Thymus (tissue), 14 donors: ENCODE measurements at places on chromosomes 11 and 22. TPM values are rescaled to one million over a fixed set of nuclear protein-coding genes. Genes with fewer than 3 reads are reported as not detected.

GRCh38 chr11:107705027-107705426 lies 6.8 kb downstream of the SLN start:
- DNase-seq = no peak

MRGPRX4 gene
- not detected for total RNA-seq

DNA sequence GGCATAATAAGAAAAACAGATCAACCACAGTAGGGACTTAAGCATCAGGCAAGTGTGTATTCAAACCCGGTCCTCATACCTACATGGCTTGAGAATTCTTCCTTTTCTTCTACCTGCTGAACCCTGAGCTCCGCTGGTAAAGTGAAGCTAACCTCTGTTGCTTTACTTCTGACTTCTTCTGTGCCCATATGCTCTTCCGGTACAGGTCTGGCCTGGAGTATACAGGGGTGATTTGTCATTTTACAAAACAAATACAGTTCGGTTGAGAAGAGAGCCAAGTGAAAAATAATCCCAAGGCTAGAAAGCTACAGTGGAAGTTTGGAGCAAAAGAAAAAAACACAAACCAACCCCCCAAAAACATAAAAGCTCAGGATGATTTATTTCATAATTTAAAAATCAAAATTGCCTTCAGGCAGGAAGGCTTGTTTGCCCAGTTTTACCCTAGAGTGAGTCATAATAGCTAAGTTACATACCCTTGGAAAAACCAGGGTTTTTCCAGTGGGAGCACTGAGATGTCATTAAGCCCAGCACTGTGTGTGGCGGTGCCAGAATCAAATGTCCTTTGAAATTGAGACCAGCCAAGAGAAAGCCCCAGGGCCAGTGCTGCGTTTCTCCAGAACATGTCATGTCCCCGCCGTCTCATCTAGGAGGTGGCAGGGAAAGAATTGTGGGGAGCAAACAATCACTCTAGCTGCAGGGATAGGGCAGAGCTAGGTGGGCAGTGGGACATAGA lies 305.5 kb upstream of the ISX start:
- no peak for DNase-seq

DNA sequence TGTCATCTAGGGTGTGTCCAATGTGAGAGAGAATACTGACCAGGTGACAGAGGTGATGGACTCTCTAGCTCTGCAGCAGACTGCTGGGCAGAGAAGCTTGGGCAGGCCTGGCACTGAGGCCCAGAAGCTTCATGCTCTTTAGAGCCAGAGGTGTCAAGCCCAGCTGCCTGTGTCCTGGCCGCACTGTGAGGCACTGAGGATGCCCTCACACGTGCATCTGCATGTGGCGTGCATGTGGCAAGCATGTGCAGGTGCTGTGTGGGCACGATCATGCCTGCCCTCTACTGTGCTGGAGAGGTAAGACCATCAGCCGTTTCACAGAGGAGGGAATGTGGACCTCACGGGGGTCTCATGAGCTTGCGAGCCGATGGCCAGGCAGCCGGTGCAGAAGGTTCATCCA lies 15.8 kb upstream of the TXNRD2 start:
- DNase-seq = no peak

DNA sequence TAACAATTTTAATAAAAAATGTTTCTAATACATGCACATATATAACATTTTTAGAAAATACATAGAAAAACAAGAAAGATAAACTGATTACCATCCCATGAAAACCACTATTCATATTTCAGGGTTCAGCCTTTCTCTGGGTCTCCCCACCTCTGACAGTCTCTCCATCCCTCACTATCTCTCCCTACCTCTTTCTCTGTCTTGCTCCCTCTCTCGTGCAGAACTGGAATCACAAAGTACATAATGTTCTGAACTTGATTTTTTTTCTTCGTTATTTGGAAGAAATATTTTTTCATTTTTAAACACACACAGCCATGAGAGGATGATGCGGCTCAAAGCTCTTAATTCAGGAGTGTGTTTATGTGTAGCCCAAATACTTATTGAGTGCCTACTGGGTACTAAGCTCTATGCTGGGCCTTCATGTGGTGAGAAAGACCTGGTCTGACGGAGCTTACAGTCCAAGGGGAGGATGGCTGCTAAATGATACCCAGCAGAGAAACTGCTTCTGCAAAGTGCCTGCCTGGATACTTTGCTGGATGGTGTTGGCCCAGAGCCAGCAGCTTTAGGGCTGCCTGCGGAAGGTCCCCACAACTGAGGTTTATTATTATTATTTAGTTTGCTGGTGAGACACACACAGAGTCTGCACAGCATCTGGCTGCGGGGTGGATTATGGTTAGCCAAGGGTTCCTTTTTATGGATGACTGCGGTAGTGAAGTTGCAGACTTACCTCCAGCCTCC lies 42.6 kb downstream of the SC5D start:
- no peak for DNase-seq

GRCh38 chr11:77104727-77105126 lies 2.1 kb downstream of the OMP start:
- DNase-seq = no peak

GRCh38 chr22:31489632-31490495 lies at the start of gene EIF4ENIF1:
Gene EIF4ENIF1, minus strand, starts transcription at chr22:31489842. Its CDS starts 1,124 bp downstream, at chr22:31488718.
- DNase-seq = peak; percentile 44

DNA sequence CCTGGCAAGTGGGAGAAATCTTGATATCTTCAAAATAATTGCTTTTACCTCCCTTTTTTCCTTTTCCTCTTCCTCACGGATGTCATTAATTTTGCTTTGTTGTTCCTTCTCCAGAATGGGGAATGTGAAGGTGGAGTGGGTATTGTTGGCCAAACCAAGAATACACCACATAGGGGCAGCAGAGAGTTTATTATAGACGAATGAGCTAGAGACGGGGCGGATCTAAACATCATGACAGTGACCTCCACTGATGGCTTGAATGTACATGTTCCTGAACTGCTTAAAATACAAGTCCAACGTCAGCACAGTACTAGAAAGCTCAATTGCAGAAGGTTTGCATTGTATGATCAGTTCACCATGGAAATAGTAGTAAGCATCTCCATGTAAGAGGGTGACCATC lies 122.3 kb upstream of the SNX19 start:
- DNase-seq = no peak

DNA sequence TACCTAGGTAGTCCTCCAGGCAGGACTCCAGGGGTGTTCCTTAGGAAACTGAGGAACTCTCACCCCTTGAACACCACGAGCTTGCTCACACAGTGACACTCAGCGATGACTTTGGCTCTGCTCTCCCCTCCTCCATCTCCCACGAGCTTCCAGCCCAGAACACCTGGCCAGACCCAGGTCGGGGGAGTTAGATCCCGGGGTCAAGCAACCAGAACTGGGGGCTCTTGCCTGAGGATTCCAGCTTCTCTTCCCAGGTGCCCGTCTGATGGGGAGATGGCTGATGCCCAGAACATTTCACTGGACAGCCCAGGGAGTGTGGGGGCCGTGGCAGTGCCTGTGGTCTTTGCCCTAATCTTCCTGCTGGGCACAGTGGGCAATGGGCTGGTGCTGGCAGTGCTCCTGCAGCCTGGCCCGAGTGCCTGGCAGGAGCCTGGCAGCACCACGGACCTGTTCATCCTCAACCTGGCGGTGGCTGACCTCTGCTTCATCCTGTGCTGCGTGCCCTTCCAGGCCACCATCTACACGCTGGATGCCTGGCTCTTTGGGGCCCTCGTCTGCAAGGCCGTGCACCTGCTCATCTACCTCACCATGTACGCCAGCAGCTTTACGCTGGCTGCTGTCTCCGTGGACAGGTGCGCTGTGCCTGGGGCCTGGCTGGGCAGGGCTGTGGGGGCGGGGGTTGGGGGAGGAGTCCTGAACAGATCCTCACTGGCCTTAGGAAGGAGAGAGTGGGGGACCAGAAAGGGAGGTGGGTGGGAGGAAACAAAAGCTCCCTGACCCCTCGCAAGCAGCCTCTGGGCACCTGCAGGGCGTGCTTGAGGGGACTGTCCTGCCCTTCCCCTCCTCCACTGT lies at the start of gene GALR3:
GALR3 (plus strand) TSS at position 249 of the 852 bp plus-strand sequence; CDS start at position 274, 25 bp downstream.
- no peak for DNase-seq

DNA sequence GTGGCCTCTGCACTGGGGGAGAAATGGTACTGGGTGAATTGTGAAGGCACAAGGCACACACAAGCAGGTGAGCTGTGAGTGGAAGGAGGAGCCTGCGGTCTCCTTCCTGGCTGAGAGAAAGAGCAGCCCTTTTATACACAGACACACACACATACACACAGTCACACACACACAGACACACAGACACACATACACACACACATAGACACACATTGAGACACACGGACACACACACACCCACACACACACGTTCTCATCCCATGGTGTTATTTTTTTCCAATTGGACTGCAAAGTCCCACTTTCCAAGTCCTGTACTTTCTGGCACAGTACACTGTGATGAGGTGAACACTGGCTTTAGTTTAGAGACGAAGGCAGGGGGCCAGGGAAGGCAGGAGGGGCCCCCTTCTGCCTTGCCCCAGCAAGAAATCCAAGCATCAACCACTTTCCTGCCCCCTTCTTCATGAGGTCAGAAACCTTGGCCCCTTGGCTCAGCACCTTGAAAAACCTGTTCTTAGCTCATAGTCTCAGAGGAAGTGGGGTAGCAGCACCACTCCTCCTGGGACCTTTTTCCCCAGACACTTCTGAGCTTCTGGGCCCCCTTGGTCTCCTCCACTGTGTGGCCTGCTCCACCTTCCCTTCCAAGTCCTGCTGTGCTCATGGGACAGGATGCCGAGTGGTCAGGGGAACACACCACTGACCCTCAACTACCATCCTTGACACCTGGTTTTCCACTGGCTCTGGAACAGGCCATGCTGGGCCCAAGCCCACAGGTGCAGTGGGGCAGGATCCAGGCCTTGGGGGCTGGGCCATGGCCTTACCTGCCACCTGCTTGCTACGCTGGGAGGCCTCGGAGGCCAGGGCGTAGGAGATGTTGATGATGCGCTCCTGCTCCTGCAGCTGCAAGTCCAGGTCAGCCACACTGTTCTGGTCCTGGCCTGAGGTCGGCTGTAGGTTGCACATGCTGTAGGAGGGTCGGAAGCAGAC lies 43.8 kb downstream of the C11orf58 start:
- no peak for DNase-seq

OOSP4A gene
- total RNA-seq = not detected

DNA sequence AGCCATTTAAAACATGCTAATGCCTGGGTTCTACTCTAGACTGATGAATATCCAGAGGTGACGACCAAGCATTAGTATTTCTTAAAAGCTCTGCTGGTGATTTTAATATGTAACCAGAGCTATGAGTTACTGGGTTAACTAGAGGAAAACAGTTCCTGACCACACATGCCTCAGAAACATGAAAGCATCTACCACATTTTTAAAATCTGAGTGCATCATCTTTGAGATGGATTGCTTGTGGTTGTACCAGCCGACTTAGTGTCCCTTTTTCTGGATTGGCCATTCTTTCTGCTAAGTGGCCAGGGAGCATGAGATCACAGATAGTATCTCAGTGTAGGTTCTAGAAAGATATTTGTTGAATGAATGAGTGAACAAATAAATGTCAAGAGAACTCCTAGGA lies 152.4 kb downstream of the NTM start:
- no peak for DNase-seq

OR52E4 gene
- not detected for total RNA-seq

APOA4 gene
- 1.7 TPM for total RNA-seq

DNA sequence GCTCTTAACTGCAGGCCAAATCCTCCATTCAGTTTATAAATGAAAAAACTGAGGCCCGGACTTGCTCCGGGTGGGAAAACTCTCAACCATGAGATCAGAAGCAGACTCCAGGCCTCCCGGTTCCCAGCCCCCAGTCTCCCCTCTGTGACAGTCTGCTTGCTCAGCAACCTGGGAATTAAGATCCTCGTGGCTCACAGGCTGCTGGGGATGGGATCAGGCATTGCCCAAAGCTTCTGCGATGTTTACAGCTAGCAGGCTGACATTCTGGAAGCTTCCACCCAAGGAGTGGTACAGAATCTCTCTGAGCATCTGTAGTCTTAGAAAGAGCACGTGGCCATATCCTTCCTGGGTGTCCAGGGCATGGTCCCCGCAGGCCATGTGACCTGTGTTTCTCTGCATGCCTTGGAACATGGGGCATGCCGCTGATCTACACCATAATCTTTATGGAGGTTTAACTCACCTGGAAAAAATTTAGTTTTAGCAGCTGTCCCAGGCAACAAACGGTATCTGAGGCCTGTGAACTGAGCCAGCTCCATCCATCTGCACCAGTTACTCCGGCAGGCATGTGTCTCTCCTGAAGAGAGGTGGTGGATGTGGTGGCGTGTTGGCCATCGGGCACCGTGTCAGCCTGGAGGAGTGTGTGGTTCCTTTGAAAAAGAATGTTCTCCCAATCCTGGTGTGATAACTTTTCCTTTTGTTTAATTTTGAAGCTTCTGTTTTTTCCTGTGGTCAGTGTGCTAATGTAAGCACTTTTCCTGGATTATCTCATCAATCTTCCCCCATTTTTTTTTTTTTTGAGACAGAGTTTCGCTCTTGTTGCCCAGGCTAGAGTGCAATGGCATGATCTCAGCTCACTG lies 7.9 kb downstream of the FBLN1 start:
- DNase-seq = no peak

PHOX2A gene
- 0.05 TPM for total RNA-seq
